CD4-positive, alpha-beta T cell treated with Interleukin-15 for 1 hour (primary cell): ENCODE measurements at places on chromosomes 6 and 20.

GRCh38 chr20:1185790-1186334 is 1.1 kb upstream of the TMEM74B start:
- peak; percentile 32 for DNase-seq

GRCh38 chr6:45864651-45865050 is 151.0 kb downstream of the CLIC5 start:
- no peak for DNase-seq

GRCh38 chr6:13407709-13408695 is 79.4 kb downstream of the GFOD1 start:
- peak; percentile 38 for DNase-seq

DNA sequence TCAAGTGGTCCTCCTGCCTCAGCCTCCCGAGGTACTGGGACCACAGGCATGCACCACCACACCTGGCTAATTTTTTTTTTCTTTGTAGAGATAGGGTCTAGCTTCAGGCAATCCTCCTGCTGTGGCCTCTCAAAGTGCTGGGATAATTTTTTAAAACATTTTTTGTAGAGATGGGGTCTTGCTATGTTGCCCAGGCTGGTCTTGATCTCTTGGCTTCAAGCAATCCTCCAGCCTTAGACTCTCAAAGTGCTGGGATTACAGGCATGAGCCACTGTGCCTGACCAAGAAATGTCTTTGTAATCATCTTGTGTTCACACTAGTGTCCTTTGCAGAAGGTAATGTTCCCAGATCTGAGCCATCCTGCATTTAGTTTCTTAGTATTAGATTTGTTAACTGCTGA is 61.6 kb downstream of the RIPOR2 start:
- DNase-seq, result no peak

DNA sequence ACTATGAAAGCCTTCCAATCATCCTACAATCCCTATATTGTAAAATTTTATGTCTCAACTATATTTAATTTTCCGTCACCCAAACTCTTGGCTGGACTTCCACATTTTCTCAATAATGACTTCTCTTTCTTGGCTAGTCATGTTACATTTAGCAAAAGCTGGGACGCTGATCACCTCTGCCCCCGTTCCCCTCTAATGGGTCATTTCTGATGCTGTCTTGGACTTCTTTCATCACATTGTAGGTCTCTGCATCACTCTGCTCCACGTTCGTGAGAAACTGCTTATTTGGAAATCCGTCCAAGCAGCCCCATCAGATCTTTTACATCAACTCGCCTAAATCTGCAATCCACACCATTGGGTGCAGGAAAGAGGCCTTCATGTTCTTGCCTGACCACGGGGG is 203.8 kb downstream of the MYLK4 start:
- no peak for DNase-seq
